A549 treated with RU486 at 1 μM for 4 hours (cell line): ENCODE measurements at places on chromosomes 2 and 18. TPM values are rescaled to one million over a fixed set of nuclear protein-coding genes. Genes with fewer than 3 reads are reported as not detected.

Gene EVA1A
- 12.3 to 18.2 TPM (median 14.5 TPM) in 5 replicates for total RNA-seq

Gene SLC8A1
- 0.24 to 0.58 TPM (median 0.50 TPM) in 5 replicates for total RNA-seq

Gene STON1
- 0.30 to 0.50 TPM (median 0.44 TPM) in 5 replicates for total RNA-seq

Gene CNOT9
- total RNA-seq, result 41.8 to 50.1 TPM (median 43.6 TPM) in 5 replicates

Gene SKOR2
- not detected in 5 replicates for total RNA-seq

Gene IL36A
- not detected in 5 replicates for total RNA-seq

Gene EVX2
- total RNA-seq, result 0.02 TPM in 1 of 5 replicates, not detected in the others
